Inflammatory macrophage treated with lipopolysaccharide for 1 hour (primary cell): ENCODE measurements at places on chromosomes 6 and 20.

GRCh38 chr20:5770231-5770986, 20.2 kb downstream of the SHLD1 start:
- peak; percentile 25 for DNase-seq

GRCh38 chr6:43698584-43699349, 11.2 kb upstream of the MRPS18A start:
- no peak for DNase-seq

- no peak for DNase-seq
Measured at GRCh38 chr6:140590641-140591040, 1216.2 kb upstream of the CITED2 start.

- DNase-seq = no peak
Measured at GRCh38 chr6:37487591-37488380, 11.9 kb downstream of the CCDC167 start.

GRCh38 chr6:8275667-8276066, 159.7 kb downstream of the SLC35B3 start:
- DNase-seq = no peak

GRCh38 chr6:71334768-71335167, 46.2 kb downstream of the OGFRL1 start:
- peak; percentile 62 for DNase-seq

DNA sequence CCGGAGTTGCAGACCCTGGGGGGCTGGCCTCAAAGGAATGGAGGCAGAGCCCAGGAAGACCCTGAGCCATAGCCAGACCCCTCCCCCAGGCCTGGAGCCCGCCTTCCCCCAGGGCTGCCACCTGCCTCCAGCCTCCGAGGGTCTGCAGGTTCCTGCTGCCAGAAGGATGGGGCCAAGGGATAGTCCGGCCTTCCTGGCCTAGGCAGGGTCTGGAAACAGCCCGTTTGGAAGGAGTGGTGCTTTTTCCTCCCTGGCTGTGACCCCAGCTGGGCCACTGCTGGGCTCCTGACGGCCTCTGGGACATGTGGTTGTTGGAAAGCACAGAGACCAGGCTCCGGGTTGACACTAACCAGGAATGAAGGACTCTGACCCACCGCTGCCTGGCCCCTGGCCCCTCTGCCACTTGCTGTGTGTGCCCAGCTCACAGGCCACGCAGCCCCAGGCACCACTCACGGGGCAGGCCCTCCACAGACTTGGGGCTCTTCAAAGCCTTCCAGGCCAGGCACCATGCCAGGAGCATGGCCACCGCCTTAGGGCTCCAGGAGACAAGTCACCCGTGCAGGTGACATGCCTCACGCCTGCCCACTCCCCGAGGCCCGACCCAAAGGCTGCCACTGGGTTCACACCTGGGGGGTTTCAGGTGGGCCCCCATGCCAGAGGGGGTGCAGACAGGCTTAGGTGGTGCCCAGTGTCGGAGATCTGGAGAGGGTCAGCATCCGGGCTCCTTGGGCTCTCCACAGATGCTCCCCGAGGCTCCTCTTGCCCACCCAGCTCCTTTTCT, 3.9 kb upstream of the LAMA5 start:
- no peak for DNase-seq

DNA sequence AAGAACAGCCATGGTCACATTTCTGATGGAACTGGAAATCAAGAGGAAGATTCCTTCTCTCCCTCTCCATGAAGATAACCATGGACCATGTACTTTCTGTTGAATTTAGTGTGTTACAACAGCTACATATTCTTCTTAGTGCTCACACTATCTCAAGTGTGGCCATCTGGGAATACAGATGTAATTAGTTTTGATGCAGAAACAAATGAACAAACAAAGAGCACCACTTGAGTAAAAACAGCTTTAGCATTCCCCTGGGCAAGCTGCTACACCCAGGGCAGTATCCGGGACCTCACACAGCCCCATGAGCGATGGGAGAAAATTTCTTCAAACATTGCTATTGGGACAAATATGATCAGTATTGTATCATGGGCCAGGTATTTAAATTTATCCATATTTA, 75.2 kb downstream of the RAMACL start:
- no peak for DNase-seq

DNA sequence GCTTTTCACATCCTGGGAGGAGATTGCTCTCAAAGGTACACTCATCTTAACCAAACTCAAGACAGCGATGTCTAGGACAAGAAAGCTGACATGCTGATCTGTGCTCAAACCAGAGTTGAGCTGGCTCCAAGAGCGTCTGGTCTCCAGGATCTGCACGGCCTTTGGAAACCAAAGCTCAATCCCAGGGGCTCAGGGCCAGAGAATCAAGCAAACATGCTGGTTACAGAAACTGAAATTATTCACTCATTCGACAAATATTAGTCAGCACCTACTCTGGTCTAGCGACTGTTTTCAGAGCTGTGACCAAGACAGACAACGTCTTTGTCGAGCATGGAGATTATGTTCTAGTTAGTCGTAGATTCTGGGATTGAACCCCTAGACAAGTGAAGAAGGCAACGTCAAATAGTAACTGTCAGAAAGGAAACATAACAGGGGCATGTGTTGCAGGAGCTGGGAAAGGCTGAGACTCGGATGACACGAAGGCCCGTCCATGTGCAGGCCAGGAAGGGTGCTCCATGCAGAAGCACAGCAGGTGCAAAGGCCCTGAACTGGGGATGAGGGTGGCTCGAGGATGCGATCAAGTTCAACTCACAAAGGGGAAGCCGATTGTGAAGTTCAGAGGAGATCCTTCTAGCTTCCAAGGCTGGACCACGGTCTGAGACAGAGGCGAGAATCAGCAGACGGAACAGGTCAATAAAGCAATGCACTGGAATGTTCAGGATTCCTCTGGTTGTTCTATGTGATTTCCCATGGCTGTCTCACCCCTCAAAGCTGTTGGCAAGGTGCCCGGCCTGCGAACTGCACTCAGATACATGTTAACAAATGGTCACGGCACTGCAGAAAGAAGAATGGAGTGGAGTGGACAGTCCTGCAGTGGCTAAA, 12.5 kb upstream of the PCK1 start:
- DNase-seq = no peak

- peak; percentile 30 for DNase-seq
Measured at GRCh38 chr6:135087803-135088202, 33.2 kb upstream of the HBS1L start.

DNA sequence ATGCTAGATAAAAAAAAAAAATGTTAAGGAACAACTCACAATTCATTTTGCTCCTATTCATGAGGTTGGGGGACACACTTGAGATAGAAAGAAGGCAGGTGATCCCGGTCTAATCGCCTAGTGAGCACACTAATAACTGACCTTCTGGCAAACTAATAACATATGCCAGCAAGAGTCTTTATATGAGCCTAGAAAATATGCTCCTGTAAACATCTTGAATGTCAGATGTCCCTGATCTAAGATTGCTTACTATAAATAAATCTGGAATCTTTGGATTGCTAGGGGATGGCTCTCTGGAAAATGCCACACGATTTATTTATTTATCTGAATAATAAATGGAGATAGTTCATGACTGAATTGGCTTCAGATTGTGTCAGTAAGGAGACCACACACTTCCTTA, 821.9 kb downstream of the GRIK2 start:
- DNase-seq = no peak
